Cerebellar cortex (tissue), 1 donor: ENCODE measurements at places on chromosomes 7 and 10.
A peak's percentile ranks its signal among the peaks of the same experiment; 100 is the strongest.

DNA sequence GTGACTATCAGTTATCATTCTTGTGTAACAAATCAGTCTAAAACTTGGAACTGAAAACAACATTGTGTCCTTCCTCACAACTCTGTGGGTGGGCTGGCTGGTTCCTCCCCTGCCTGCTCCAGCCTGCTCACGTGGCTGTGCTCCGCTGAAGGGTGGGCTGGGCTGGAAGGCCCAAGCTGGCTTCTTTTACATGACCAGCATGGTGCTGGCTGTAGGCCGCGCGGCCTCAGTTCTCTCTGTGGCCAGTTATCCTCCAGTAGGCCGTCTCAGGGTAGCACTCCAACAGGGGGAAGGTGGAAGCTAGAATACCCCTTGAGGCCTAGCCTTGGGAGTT is 11.3 kb downstream of the ADAMTS14 start:
- DNase-seq: no peak

DNA sequence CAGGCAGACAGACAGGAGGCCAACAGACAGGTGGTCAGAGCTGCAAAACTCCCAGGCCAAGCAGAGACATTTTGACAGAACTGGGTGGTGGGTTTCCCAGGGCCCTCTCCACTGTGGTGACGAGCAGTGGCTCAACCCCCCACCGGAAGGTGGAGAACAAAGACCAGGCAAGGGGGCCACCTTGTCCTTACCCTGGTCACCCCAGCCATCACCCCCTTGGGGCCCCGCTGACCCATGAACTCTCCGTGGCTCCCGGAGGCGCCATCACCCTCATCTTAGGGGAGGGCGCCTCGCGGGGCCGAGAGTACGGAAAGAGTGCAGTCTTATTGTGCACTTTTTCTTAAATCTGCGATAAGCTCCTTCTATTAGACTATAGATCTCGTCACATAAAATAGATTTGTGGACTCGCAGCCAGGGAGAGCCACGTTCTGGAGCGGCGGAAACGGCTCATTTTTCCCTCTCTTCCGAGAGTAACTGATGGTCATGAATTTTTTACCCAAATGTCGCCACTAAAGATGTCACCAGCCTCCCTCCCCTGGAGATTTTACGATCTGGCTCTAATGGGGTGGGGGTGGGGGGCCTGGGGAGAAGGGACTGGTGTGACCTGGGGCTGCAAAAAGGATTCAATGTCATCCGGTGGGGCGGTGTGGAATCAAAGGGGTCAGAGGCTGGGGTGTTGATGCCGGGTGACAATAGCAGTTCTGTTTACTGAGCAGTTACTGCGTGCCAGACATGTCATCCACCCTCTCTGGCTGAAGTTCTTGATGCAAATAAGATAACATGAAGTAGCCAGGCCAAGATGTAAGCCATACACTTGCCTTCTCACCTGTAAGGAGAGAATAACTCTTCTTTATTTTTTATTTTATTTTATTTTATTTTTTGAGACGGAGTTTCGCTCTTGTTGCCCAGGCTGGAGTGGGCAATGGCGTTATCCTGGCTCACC is 71.1 kb upstream of the MYL10 start:
- no peak for DNase-seq

DNA sequence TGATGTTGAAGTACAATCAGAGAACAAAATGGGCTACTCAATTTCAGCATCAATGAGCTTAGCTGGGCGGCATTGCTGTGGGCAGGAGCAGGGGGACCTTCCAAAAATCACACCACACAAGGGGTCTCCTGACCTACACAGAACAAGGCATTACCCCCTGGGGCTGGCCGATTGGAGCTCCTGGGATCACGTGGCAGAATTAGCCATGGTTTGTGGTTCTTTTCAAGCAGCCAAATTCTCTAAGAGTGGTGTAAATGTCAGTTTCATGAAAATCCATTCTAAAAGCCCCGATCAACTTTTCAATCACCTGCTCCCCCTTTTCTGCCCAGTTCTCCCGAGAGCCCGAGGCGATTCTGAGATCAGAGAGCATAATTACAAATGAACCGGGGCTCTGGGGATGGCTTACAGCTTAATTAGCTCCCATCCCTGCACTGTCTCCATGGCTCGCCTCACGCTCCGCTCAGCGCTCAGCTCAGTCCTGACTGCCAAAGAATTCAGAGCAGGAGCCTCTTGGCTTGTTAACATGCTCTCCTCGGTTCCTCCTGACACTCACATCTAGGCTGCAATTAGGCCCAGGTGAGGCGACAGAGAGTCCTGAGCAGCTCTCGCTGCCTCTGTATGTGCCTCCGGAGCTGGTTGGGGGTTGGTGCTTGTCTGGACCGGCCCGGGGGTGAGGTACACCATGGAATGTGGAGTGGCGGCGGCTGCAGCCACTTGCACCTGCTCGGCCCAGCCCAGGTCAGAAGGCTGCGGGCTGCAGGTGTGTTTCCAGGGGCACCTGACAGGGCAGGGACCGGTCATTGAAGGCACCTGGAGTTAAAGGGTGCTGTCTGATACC is 111.8 kb downstream of the WDR11 start:
- no peak for DNase-seq

DNA sequence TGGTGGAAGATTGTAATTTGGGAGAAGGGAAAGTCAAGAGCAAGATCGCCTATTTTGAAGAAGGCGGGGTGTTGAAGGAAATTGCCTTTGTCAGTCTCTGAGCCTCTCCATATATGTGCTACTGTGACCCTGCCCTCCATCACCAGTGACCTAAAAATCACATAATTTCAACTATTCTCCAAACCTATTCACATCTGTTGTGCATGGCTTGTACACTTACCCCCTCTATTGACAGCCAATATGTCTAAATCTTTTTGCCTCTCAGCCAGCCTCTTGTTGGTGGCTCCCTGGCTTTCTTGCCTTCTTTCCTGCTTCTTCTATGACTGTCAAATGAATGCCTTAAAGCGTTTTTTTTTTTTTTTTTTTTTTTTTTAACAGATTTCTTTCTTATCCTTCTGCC is 295.6 kb downstream of the AUTS2 start:
- no peak for DNase-seq

DNA sequence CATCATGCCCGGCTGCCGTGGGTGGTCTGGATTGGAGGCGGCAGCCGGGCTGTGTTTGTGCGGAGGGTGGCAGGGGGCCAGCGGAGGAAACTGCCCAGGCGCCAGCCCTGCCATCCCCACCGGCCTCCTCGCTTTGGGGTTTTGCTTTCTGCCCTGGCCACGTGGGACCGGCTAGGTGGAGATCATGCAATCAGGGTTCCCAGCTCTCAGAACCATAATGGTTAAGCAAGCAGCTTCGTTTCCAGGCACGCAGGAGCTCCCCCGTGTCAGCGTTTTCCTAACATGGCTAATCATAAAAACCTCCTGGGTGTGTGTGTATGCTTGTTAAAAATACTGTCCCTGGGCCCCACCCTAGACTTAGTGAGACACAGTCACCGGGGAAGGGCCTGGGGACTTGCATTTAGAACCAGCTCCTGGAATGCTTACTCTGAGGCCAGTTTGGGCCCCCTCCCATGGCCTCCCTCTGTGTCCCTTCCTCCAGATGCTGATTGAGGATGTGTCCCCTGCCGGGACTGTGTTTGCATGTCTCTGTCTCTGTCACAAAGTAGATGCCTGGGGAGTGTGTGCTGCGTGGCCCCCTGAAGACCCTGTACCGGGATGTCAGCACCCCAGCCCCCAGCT is 119.3 kb downstream of the CUX1 start:
- DNase-seq: no peak

DNA sequence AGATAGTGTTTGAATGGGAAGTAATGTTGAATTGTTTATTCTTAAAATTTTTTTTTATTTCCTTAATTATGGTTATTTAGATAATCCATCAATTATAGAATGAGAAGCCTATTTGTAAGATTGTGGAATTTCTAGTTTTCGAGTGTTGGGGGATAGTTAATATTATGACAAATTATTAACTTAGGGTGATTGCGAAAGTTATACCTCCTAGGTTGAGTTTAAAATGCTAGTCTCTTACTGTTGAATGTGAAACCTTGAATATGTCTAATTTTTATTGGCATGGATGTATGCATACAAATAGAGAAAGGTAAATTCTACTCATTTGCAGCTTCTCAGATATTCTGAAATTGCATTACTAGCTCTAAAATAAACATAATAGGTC is 43.2 kb downstream of the BICC1 start:
- DNase-seq: no peak

- DNase-seq: no peak
Observed at GRCh38 chr7:16169537-16169936, 251.8 kb downstream of the CRPPA start.

DNA sequence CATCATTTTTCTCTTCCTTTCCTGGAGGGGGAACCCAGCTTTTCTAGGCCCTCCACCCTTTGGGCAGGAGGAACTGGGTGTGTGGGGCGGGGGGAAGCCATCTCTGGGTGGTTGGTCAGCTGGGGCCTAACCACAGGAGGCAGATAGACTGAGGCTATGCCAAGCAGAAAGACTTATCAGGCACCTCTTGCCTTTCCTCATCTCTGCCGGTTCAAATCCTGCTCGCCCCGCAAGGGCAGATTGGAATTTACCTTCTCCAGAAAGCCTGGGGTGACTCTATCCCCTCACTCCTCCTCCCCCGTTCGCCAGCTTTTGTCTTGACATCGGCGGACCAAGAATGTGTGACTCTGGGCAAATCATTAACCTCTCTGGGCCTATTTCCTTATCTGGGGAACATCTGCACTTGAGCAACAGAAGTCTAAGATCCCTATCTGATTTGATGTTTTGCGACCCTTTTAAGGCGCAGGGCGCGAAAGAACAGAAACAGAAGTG is 584 bp upstream of the GARS1 start:
- DNase-seq: no peak

DNA sequence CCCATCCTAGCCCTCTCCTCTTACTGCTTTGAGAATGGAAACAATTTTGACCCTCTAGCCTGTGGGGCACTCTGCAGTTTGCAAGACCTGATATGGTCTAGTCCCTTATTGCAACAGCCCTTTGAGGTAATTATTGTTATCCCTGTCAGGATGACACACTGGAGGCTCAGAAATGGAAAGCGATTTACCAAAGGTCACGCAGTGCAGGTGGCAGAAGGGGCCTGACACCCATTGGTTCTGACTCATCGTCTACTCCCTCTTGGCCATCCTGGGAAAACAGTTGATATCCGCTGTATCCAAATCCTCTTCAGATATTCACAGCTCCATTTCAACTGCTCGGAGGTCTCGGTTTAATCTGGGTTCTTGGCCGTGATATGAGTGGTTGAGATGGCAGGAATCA is 44.7 kb upstream of the AQP1 start:
- DNase-seq: no peak

DNA sequence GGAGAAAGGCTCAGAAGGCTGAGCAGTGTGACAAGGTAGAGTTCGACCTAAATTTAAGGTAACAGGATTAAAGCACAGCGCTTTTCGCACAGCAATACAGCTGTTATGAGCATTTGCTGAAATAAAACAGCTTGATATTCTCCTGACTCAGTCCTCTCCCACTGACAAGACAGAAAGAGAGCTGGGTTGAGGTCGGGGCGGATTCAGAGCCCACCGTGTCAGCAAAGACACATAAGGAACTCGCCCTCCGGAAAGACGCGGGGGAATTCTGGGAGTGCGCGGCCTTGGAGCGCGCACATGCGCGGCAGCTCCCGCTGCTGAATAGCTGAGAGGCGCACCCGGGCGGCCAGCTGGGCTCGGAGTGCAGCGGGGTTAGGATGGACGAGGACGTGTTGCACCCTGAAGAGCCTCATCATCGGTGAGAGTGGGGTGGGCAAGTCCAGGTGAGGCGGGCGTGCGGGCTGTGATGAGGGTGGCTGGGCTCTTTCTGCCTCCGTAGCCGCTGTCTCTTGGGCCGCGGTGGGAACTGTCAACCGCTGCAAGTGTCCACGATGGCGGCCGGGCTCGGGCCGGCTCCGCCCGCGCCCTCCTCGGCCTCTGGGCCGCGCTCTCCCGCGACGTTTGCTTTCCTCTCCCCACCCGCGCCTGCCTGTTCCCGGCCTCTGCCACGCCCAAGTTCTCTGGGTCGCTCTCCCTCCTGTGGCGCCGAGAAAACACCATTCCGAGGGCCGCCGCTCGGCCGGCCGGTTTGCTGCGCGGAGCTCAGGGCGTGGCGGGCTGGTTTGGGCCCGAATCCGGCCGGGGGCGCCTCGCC is 120.6 kb downstream of the LYZL1 start:
- peak; percentile 82 for DNase-seq

GRCh38 chr7:36034020-36034419 is 119.0 kb upstream of the EEPD1 start:
- DNase-seq: no peak

GRCh38 chr10:51215951-51216834 is 141.9 kb downstream of the PRKG1 start:
- no peak for DNase-seq

DNA sequence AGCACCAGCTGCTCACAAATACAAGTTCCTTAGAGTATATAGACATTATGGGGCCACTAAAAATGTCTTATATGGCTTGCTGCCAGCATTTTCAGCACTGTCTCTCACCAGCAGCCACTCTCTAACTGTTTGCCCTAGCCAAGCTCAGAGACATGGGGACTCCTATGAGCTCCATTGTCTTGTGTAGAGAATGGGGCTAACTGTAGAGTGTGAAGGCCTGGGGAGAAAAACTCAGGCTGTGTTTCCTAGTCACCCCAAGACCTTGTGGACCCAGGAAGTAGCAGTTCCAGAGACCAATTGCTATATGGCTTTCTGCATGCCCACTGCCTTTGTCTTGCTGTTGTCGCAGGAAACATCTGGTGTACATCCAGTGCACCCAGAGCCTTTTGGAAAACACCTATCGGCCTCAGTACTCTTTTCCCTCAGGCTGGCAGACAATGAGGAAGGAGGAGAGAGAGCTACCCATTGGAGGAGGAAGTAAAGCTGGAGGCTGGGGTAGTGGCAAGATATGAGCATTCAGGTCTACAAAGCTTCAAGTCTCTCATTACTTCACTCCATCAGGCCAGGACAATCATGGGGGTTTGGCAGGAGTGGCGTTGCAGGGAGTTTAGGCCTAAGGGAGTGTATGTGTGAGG is 28.4 kb downstream of the ENTPD1 start:
- no peak for DNase-seq

DNA sequence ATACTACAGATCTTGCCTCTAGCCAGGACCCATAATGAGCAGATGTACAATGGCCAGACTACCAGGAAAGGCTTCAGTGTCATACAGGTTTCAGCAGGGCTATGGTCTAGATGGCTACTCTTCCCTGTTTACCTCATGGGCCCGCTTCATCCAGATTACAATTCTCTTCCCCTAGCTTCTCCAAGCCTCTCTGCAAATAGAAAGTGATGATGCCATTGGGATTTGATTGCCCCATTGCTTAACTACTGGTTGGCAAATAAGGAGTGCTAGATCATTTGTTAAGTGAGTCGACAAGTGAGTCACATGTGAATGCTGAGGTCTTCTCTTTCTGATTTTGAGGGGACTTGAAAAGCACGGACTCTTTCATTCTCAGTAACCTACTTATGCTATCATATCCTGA is 361.5 kb upstream of the LRRTM3 start:
- DNase-seq: no peak

GRCh38 chr7:128150223-128150865 is 90.7 kb upstream of the LEP start:
- no peak for DNase-seq
